A549 (cell line): ENCODE measurements at places on chromosomes 1 and 21.

DNA sequence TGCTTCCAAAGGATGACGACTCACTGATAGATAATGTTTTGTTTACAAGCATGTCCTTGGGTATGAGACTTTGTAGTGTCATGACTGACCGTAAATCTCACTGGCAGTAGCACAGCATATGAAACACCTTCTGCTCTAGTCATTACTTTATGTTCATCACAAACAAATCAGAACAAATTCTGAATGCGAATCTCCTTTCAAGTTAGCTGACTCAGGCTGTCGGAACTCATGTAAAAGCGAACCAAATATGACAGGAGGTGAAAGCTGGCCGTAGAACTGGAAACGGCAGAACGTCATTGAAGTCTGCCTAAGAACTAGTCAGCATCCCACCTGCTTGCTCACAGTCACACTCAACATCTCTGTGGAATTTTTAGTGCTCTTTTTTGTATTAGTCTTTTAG is 143.9 kb downstream of the RGS7 start:
- DNase-seq, result no peak

DNA sequence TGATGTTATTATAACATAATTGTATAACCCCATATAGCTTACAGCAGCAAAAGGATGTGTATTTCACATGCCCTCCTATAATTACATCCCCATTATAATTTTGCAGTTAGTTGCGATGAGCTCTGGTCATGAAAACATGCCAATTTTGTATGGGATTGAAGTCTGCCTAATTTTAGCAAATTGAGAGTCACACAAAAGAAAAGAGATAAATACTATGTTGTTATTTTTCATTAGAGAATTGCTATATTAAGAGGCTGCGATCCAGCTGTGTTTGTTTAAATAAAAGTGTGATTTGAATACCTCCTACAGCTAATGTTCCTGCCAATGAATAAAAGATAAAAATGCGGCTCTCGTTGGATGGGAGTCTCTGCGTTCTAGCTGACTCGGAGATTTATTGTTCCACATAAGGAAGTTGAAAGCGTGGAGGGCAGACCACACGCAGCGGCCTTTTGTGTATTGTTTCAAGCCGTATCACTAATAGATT is 461.0 kb upstream of the NFIA start:
- no peak for DNase-seq

- DNase-seq, result no peak
Measured at GRCh38 chr1:51669272-51669671, 52.4 kb downstream of the OSBPL9 start.

- DNase-seq, result no peak
Measured at GRCh38 chr1:211939876-211940468, 95.4 kb downstream of the INTS7 start.

- no peak for DNase-seq
Measured at GRCh38 chr1:44050261-44050660, 19.0 kb upstream of the SLC6A9 start.

GRCh38 chr1:232937741-232938375 is 12.6 kb upstream of the NTPCR start:
- no peak for DNase-seq

- DNase-seq, result no peak
Measured at GRCh38 chr21:44749116-44749758, 37.9 kb upstream of the TSPEAR start.

DNA sequence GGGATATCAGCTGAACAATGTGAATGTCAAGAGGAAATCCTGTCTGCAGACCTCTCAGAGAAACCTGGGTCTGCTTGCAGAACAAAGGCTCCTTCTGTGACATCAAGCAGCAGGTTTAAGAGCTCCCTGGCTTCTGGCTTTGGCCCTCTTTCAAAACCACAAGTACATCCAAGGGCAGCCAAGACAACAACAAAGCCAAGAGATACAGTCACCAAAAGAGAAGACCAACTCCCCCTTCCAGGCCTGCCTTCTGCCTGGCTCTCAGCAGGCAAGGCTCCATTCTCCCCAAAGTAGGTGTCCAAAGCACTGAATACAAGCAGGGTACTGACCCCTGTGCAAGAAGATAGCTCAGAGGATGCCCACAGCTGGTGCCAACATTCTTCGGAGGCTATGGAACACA is 11.5 kb downstream of the BCAR3 start:
- DNase-seq, result peak; percentile 47

DNA sequence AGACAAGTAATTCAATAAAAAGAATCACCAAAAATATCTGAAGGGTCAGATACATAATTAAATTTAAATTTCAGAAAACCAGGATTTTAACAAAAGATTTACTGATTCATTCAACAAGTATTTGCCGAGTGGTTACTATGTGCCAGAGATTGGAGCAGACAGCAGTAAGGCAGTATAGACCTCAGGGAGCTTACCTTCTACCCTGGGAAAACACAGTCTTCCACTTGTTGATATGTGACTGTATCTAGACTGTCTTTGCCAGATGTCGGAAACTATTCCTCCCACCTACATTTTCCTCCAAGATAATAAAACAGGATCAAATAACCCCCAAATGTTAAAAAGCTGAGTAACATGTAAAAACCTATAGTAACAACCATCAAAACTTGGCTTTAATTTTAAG is 6.2 kb downstream of the HNRNPR start:
- no peak for DNase-seq

DNA sequence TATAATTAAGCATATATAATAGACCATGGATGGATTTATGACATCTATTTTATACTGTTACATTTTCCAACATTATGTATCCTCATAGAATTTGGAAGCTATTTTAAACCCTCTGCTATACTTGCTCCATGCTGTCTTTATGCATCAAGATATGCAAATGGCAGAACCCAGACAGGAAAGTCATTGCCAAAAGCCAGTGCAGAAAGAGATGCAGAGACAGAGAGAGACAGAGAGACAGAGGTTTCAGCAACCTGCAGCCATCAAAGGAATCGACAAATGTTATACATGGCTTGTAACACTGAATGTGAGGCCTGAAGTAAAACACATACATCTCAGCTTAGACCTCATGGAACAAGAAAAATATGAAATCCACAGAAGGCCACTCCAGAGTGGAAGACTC is 7.5 kb upstream of the PTPRC start:
- DNase-seq, result no peak

DNA sequence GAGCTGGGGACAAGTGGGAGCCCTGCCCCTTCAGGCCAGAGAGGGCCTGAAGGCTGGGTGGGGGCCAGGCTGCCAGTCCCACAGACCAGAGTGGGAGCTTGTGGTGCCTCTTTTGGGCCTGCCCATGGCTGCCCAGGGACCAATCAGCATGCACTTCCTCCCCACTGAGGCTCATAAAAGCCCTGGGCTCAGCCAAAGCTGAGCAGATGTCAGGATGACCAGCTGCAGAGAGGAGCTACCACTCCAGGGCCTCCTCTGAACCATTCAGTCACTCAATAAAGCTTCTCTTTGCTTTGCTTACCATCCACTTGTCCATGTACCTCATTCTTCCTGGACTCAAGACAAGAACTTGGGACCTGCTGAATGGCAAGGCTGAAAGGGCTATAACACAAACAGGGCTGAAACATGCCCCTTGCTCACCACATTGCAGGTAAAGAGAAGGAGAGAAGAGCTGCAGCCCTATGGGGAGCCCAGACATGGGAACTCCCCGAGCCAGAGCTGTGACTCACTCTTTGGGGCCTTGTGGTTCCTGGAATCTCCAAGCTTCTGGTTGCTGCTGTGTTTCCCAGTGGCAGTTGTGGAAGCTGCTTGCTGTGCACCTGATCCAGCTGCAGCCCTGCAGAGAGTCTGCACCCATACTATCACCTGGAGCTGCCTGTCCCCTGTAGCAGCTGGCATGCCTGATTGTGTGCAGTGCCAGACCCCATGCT is 82.0 kb downstream of the OLFML3 start:
- no peak for DNase-seq

GRCh38 chr1:203338335-203339036 is 12.4 kb downstream of the FMOD start:
- peak; percentile 65 for DNase-seq

DNA sequence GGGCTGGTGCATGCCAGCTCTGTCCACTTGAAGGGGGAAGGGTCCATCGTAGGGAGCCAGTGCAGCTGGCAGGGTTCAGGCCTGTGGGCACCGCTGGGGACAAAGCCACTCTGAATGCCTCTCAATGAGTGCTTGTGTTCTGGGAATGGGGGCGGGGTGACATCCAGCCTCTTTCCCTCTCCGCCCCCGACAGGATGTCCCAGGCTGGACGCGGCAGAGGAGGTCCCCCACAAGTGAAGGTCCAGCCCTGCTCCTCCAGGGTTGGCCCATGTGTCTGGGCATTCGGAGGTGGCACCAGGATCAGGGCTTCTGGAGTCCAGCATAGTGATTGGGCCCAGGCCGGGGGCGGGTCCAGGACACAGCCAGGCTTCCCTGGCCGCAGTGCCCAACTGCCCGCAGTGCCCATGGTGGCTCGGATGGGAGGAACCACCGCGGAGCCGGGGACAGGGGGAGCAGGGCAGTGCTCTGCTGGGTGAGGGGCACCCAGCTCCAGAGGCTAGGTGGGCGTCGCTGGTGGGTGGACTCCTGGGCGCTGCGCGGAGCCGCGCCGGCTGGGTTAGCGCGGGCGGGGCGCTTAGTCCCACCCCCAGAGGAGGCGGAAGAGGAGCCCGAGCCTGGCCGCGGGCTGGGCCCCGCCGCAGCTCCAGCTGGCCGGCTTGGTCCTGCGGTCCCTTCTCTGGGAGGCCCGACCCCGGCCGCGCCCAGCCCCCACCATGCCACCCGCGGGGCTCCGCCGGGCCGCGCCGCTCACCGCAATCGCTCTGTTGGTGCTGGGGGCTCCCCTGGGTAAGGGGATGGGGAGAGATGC is at the start of gene SHISA4:
Gene SHISA4 (plus strand): TSS at position 617 of the 808 bp plus-strand sequence. CDS start 97 bp downstream, at position 714.
- DNase-seq, result peak; percentile 75

- no peak for DNase-seq
Measured at GRCh38 chr1:12460911-12461621, 156.9 kb downstream of the DHRS3 start.

GRCh38 chr1:103129796-103130195 is 21.5 kb upstream of the COL11A1 start:
- DNase-seq, result no peak

DNA sequence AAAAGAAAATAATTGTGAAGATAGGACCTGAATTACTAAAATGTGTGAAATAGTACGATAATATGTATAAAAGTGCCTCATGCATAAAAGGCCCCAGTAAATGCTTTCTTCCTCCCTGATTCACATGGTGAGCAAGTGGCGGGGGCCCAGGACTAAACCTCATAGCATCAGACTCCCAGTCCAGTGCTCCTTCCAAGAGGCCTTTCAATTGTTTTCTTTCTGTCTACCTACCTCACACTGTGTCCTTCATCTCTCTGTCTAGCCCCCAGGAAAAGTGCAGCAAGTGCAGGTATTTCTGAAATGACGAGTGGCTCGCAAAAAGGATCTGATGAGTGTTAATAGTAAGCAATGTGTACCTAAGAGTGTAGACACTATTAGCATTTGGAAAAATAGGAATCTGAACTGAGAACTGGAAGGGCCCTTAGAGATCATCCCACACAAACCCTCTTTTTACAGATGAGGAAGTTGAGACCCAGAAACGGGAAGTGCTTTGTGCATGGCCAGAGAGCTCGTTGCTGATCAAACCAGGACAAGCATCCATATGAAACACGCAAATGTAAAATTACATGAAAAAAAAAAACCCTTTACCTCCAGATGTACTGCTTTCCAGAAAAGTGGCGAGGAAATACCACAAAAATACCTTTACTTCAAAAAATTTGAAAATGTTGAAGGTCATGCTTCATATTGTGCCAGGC is 118.2 kb upstream of the HOOK1 start:
- no peak for DNase-seq

GRCh38 chr1:9406111-9406510 is 113.4 kb downstream of the SPSB1 start:
- DNase-seq, result no peak

- no peak for DNase-seq
Measured at GRCh38 chr1:219847215-219847855, 81.0 kb downstream of the SLC30A10 start.

DNA sequence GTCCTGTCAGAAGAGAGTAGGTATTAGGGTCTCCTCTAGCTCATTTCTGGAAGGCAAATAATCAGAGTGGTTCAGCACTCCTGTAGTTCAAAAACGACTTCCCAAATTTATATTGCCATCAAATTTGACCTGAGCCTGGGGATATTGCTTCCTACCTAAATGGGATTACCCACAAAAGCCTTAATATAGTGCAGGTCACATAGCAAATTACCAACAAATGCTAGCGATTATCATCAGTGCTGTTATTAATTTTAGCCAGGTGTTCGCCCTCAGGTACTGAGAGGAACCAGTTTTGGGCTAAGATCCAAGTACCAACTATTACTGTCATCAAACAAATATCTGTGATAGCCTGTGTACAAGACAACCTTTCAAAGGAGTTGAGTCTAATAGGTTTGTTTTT is 661.8 kb upstream of the PTBP2 start:
- DNase-seq, result no peak

DNA sequence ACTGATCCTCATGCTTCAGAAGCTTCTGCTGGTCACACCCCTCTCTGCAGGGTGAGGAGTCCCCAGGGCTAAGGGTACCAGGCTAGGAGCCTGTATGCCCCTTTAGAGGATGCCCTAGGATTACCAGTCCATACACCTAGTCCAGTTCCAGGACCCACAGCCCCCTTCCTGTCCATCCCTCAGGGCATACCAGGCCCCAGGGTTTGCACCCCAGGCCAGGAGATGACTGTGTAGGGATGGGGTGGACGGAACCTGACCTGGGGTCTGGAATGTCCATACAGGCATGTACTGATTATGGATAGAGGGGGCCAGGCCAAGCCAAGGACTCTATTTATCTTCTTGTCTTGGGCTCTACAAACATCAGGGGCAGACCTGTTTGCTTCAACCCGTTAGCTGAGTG is 34.9 kb downstream of the TRIM67 start:
- DNase-seq, result no peak

- no peak for DNase-seq
Measured at GRCh38 chr1:225362805-225363204, 65.0 kb downstream of the LBR start.

GRCh38 chr1:18530587-18531502 is 50.1 kb downstream of the KLHDC7A start:
- no peak for DNase-seq

GRCh38 chr1:76115171-76115570 is 40.6 kb downstream of the ST6GALNAC3 start:
- DNase-seq, result no peak
